Activated CD8-positive, alpha-beta T cell treated with anti-CD3 and anti-CD28 coated beads, Interleukin-2, amount 10 ng/mL, durations not matched to agents 7 days and 5 days (primary cell): ENCODE measurements at places on chromosomes 5 and 9. TPM values are rescaled to one million over a fixed set of nuclear protein-coding genes. Genes with fewer than 3 reads are reported as not detected.

GRCh38 chr5:83036991-83037575, 40.1 kb downstream of the TMEM167A start:
- peaks cover 2% of the 10 kb centered on the region for H3K4me1 ChIP-seq
- no peaks in the 10 kb centered on the region for H3K36me3 ChIP-seq
- DNase-seq = no peak
- no peak overlapping the region for H3K4me3 ChIP-seq
- no peaks in the 10 kb centered on the region for H3K27me3 ChIP-seq
- no peak overlapping the region for H3K27ac ChIP-seq

DNA sequence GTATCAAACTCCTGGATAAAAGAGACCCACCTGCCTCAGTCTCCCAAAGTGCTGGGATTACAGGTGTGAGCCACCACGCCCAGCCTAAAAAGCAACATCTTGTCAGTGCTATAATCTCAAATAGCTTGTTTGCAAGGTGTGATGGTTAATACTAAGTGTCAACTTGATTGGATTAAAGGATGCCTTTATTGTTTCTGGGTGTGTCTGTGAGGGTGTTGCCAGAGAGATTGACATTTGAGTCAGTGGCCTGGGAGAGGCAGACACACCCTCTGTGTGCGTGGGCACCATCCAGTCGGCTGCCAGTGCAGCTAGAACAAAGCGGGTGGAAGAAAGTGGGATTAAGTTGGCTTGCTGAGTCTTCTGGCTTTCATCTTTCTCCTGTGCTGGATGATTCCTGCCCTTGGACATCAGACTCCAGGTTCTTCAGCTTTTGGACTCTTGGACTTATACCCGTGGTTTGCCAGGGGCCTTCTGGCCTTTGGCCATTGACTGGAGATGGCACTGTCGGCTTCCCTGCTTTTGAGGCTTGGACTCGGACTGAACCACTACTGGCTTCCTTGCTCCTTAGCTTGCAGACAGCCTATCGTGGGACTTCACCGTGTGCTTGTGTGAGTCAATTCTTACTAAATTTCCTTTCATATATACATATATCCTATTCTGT, 28.1 kb downstream of the TARS1 start:
- no peaks in the 10 kb centered on the region for H3K4me1 ChIP-seq
- DNase-seq = no peak
- no peak overlapping the region for H3K4me3 ChIP-seq
- peaks cover 73% of the 10 kb centered on the region for H3K36me3 ChIP-seq
- H3K27ac ChIP-seq = no peak overlapping the region

DNA sequence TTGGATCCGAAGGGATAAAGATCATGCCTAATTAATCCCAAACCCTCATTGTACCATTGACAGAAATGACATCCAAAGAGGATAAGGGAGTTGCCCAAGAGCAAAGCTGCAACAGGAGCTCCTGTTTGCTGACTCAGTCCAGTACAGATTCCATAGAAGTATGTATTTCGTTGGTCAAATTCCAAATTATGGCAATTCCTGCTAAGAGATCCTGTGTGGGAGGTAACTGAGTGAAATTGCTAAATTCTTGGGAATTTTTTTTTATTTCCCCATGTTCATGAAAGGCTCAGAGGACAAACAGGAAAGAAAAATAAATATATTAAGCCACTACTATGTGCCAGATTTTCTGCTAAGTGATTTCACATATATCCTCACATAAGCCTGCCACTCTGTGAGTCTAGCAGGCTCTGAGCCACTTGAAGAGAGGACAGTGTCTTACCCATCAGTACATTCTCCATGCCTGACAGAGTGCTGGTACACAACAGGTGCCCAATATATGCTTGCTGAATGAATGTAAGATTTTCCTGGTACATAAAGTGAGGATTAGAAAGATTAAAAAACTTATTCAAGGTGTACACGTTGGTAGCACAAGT, 132.7 kb downstream of the GLIS3 start:
- no peak for DNase-seq
- H3K27ac ChIP-seq = no peak overlapping the region
- no peaks in the 10 kb centered on the region for H3K4me1 ChIP-seq

DNA sequence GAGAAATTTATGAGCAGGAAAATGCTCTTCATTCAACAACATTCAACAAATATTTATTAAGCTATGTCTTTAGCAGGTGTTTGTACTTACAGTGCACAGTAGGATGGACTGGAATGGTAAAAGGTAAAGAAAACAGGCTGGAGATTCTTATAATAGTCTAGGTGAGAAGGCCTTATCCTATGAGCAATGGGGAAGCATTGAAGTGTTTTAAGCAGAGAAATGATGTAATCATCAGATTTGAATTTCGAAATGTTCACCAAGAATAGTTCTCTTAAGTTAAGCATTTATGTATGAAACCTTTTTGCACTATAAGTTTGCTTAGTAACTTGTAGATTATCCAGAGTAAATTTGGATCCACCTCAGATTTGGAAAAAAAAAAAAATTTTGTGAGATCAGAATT, 209.3 kb downstream of the NR3C1 start:
- peaks cover 6% of the 10 kb centered on the region for H3K4me1 ChIP-seq
- DNase-seq = no peak
- no peak overlapping the region for H3K4me3 ChIP-seq
- H3K27ac ChIP-seq = no peak overlapping the region
- H3K36me3 ChIP-seq = peaks cover 15% of the 10 kb centered on the region

DNA sequence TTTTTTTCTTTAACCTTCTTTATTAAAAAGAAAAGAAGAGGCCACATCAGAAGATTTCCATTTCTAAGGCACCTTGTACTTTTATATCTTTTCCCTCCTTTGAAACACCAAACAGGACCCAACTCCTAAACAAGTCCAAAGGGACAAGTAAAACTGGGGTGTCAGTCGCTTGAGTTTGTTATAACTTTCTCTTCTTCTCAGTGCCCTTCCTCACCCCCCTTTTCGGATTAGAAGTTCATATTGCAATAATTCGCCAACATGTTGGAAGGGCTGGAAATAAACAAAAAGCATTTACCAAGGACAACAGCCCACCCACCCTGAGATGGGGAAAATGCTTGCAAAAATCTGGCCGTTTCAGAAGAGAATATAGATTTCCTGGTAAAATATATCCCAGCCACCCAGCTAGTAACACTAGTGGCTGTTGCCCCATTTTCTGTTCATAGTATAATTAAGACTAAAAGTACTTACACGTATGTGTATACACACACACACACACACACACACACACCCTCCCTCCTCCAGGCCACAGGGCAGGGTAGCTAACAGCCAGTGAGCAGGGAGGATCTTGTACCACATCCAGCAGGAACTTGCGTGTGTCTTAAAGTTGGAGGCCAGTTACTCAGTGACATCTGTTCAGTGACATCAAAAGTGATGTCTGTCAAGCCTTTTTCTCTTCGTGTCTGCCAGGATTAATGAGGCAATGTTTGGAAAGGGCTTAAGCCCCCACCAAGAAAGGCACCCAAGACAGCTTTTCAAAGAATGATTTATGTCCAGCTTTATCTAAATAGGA, 149.1 kb upstream of the KLF4 start:
- peaks cover 4% of the 10 kb centered on the region for H3K4me1 ChIP-seq
- H3K27me3 ChIP-seq = peaks cover 36% of the 10 kb centered on the region
- no peaks in the 10 kb centered on the region for H3K36me3 ChIP-seq
- no peak for DNase-seq
- no peak overlapping the region for H3K27ac ChIP-seq

DNA sequence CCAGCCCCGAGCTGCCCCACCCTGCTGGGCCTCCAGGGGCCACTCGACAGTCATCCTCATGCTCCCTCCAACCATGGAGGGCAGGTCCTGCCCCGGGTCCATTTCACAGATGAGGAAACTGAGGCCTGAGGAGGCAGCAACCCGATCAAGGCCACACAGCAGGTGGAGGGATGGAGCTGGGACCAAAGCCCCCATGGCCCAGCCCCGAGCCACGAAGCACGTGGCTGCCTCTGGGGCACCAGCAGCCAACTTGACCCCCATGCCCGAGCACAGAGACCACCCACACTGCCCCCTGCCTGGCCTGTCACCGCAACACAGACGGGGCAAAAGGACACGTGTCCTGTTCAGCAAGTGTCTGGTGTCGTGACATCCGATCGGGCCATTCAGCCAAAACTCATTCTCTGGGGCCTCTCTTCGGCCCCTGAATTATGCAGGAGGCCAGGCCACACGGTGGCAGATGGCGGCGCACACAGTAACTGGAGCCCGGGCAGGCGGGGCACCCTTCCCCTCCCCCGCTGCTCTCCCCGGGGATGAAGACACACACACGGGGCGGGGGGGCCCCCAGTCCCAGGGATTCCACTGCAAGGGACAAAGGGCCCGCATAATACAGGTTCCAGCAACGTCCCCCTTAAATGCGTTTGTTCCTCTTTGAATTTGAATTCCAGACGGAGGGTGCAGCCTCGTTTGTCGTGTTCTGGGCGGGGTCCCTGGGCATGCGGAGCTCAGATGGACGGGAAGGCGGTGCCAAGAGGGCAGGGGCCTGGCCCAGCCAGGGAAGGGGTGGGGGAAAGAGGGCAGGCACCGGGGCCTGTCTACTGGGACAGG, 29.4 kb upstream of the TMEM250 start:
- H3K27ac ChIP-seq = no peak overlapping the region
- H3K4me1 ChIP-seq = no peaks in the 10 kb centered on the region
- H3K36me3 ChIP-seq = no peaks in the 10 kb centered on the region
- no peak overlapping the region for H3K4me3 ChIP-seq

DNA sequence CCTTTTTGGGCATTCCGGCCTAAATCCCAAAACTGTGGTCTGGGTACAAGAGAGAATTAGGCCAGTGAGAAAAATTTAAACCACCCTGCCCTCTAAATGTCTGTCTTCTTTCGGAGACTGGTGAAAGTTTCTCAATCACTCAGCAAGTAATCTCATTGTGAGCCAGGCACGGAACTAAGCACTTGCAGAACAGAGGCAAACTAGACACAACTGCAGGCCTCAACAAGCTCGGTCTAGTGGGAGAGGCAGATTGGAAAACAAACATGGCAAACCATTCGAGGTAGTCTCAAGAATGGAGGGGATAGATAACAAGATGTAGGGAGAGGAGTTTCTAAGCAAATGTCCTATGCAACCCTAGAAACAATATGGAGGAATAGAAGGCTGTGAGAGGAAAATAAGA, 8.9 kb upstream of the C5orf58 start:
- H3K36me3 ChIP-seq = no peaks in the 10 kb centered on the region
- DNase-seq = no peak
- no peaks in the 10 kb centered on the region for H3K27me3 ChIP-seq

DNA sequence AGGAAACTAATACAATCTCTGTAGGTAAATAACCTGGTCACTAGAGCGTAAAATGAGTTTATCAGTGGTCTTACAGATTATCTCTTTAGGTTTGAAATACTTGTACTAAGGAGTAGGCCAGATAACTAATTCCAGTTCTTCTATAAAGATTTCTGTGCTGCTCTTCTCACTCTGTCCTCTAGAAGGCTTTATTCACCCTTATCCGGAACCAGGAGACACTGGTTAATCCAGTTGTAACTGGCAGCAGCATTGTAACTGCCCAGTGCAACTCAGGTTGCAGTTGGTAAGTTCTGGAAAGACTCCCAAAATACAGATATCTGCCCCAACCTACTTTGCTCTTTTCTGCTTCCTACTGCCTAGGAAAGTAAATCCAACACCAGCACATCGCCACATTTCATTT, 19.8 kb downstream of the C5orf22 start:
- no peak overlapping the region for H3K4me3 ChIP-seq
- no peaks in the 10 kb centered on the region for H3K4me1 ChIP-seq
- no peaks in the 10 kb centered on the region for H3K27me3 ChIP-seq
- H3K27ac ChIP-seq = no peak overlapping the region
- peaks cover 73% of the 10 kb centered on the region for H3K36me3 ChIP-seq

GRCh38 chr5:50958852-50959457, 292.5 kb downstream of the PARP8 start:
- H3K36me3 ChIP-seq = no peaks in the 10 kb centered on the region
- H3K27me3 ChIP-seq = peaks cover 13% of the 10 kb centered on the region
- no peak overlapping the region for H3K27ac ChIP-seq
- DNase-seq = no peak

- no peaks in the 10 kb centered on the region for H3K27me3 ChIP-seq
- peaks cover 1% of the 10 kb centered on the region for H3K4me1 ChIP-seq
- DNase-seq = no peak
- H3K36me3 ChIP-seq = peaks cover 40% of the 10 kb centered on the region
- no peak overlapping the region for H3K27ac ChIP-seq
Observed at GRCh38 chr5:32254881-32255539, 57.7 kb downstream of the MTMR12 start.

DNA sequence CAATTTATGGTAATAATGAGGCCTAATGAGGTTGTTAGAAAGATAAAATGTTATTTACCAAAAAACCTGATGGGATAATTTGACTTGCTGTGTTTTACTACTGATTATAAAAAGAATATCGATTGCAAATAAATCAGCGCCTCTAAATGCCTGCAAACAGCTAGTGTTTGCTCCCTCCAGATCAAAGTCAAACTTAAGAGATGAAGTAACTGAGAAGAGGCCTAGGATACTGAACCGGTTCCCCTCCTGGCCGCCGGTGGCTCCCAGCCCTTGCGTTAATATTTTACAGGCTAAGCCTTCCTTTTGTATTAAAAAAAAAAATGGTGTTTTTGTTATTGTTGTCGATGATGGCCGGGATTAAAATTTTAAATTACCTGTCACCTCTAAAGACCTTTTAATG, 2.6 kb downstream of the IRX1 start:
- H3K27me3 ChIP-seq = peaks cover 63% of the 10 kb centered on the region
- peaks cover 2% of the 10 kb centered on the region for H3K4me1 ChIP-seq
- H3K4me3 ChIP-seq = no peak overlapping the region
- no peak overlapping the region for H3K27ac ChIP-seq

DNA sequence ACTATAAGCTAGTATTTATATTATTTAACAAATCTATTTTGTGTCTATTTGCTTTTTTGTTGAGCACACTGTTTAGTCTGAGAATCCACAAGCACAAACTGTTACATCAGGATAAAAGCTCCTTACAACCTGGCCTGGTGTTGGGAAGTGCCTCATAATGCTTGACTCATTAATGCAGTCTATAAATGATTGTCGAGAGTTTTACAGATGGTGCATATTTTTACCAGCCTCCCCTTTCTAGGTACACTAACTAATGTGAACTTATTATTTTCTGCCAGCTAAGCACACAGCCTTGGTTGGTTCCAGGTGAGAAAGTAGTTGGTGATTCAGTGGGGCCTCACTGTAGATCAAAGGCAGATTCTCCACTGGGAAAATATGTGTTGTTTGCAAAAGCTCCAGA, 151.0 kb upstream of the ADAMTS16 start:
- H3K4me1 ChIP-seq = no peaks in the 10 kb centered on the region
- no peaks in the 10 kb centered on the region for H3K36me3 ChIP-seq
- no peak overlapping the region for H3K4me3 ChIP-seq
- no peak overlapping the region for H3K27ac ChIP-seq

- H3K27me3 ChIP-seq = no peaks in the 10 kb centered on the region
- no peak for DNase-seq
- H3K36me3 ChIP-seq = no peaks in the 10 kb centered on the region
- H3K4me1 ChIP-seq = no peaks in the 10 kb centered on the region
Observed at GRCh38 chr5:89293810-89294209, 410.8 kb upstream of the MEF2C start.

The SAXO1 gene
- total RNA-seq = not detected

The CTSV gene
- total RNA-seq = 0.31 TPM

The STPG3 gene
- not detected for total RNA-seq

The ARHGEF28 gene
- not detected for total RNA-seq

The ROR2 gene
- 0.05 TPM for total RNA-seq

The PSAT1 gene
- 110 TPM for total RNA-seq

The OBP2B gene
- total RNA-seq = not detected

The FBP1 gene
- 0.31 TPM for total RNA-seq
